HCT116 (cell line): ENCODE measurements at places on chromosomes 1 and 21.

DNA sequence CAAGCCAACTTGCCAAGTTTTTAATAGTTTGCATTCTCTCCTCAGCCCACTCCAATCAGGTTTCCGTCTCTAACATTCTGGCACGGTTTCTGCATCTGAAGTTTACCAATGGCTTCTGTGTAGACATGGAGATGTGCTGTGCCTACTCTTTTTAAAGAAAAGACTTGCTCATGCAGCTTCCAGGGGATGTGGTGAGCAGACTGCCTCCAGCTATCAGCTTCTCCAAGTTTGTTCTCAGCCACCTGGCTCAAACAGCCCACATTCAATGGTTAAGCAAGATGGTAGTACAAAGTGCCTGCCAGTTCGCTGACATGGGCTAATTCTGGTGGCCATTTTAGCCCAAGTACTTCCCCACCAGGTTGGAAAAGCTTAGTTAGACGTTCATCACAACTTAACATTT, 465.3 kb downstream of the NEGR1 start:
- DNase-seq: no peak

DNA sequence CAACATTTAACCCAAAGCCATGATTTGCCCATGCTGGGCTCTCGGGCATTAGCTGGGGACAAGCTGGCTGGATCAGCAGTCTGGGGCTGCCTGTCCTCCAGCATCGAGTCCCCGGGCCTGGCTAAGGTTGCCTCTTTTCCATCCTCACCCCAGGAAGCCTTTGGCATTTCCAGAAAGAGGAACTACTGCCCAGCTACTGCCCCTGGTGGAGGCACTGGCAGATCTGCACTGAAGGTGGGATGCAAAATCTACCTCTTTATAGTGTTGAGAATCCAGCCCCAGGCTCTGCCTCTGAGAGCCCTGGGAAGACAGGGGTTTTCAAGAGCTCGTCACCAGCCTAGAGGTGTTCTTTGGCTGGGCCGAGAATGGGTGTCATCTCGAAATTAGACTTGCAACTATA, 635.9 kb downstream of the MATN1 start:
- DNase-seq: no peak

DNA sequence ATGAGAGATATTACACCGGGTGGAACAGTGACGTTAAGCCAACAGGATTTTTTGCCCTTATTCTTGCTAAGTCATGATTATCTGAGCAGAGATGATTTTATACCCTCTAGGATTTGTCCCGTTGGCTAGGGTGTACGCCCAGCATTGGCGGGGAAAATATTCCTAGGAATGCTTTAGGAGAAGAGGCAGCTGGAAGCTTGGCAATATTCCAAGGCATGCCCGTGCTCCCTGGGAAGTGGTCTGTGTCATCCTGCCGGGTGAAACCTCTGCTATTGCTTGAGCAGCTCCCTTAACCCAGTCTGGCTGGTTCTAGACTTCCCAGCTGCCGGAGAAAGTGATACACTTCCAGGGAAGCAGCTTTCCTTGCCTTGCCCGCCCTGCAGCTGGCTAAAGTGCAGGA, 16.2 kb downstream of the CHRNB2 start:
- DNase-seq: no peak

- DNase-seq: no peak
These were observed 50.7 kb upstream of the H6PD start for GRCh38 chr1:9183898-9184297.

DNA sequence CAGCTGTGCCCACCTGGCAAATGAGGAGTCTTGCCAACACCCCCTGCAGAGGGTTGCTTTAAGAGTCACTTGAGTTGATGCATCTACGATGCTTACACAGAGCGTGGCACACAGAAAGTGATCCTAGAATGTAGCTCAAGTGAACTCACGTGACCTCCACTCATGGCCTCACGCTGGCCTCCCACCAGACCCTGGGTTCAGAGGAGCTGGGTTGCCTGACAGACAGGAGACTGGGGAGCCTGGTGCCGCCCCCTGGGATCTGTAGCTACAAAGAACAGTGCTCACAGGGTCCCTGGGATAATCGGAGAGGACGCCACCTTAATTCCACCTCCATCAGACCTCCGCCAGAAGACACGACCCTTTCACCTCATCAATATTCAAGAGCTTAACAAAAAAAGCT, 81.4 kb upstream of the CASZ1 start:
- DNase-seq: no peak

GRCh38 chr1:91958926-91959325, 9.7 kb downstream of the BRDT start:
- DNase-seq: no peak

GRCh38 chr21:44763451-44764318, 37.9 kb downstream of the UBE2G2 start:
- DNase-seq: no peak

- DNase-seq: no peak
These were observed 46.0 kb downstream of the DPH5 start for GRCh38 chr1:100979631-100980030.

DNA sequence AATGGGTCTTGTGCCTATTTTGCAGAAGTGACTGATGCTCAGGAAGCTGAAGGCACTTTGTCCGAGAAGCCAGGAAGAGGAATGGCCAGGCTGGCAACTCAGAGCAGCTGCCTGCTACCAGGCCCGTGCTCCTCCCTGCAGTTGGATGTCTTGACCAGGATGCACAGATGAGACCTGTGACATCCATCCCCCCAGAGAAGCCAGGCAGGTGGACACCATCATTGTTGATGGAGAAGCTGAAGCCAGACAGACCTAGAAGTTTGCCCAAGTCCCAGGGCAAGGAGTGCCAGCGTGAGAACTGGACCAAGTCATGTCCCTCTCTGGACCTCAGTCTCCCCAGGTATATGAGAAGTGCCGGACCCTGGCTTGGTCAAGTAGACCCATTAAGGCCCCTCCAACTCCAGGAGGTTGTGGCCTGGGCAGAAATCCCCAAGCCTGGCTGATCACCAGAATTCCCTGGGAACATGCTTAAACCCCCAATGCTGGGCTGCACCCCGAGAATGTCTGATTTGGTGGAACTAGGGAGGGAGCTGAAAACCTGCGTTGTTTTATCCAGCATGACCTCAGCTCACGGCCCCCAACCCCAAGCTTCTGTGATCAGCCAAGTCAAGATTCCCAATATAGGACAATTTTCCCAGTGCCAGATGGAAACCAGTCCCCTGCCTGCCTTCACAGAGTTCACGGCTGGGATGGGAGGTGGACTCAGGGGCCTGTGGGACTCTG, 82.4 kb downstream of the CAMK2N1 start:
- DNase-seq: no peak

DNA sequence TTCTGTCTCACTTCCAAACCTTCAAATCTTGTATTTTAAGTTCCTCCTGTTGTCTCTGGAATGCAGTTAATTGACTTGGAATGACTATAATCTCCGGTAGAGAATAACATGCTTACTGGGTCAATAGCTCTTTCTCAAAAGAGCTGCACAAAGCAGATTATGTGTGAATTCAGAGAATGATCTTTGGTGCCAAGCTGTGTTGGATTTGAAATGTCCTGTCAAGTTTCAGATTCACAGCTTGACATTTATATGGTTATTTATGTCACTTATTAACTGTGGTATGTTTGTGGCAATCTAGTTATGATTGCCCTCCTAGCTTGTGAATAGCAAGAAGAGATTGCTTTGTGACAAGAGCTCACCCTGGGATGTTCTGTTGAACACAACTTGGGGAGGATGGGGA, 128.3 kb upstream of the KCNE2 start:
- DNase-seq: no peak

- no peak for DNase-seq
These were observed 3.5 kb upstream of the MAN1C1 start for GRCh38 chr1:25613091-25613490.

DNA sequence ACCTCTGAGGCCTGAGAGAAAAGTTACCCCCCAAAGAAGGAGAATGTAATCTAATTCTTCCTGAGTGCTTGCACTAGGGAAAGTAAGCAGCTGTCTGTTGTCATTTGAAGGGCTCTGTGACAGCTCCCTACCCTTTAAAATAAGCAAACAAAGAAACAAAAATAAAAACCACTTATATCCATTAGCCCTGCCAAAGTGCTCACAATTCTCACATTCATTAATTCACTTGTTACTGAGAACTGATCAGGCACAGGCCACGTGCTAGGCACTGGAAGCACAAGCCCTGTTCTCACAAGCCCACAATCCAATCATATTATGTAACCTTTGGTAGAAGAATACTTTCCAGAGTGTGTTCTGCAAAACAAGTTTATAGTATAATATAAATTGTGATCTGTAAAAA, 199.4 kb downstream of the ZC3H11B start:
- DNase-seq: no peak
